Bronchus fibroblast of lung (primary cell): ENCODE measurements at places on chromosomes 7 and 10. TPM values are rescaled to one million over a fixed set of nuclear protein-coding genes. Genes with fewer than 3 reads are reported as not detected.

Gene INHBA
- total RNA-seq = 4.9 TPM in 2 replicates

Gene HOXA6
- total RNA-seq = 3.0 and 3.9 TPM in 2 replicates

Gene HTR7
- 2.1 and 2.7 TPM in 2 replicates for total RNA-seq

Gene KCND2
- total RNA-seq = under 0.01 and 0.17 TPM in 2 replicates

Gene LRRC18
- total RNA-seq = 0.15 TPM in 1 of 2 replicates, not detected in the other

Gene GPR85
- total RNA-seq = 4.6 and 5.2 TPM in 2 replicates

Gene TPK1
- 2.7 TPM in 2 replicates for total RNA-seq

Gene MOGAT3
- total RNA-seq = not detected in 2 replicates

Gene EGR2
- not detected in 2 replicates for total RNA-seq

Gene RARRES2
- total RNA-seq = 9.5 and 11.9 TPM in 2 replicates

Gene GOLGA7B
- under 0.01 TPM in 1 of 2 replicates, not detected in the other for total RNA-seq

Gene TNKS2
- total RNA-seq = 17.7 and 17.8 TPM in 2 replicates

Gene GIMAP1
- not detected in 2 replicates for total RNA-seq

Gene RPEL1
- under 0.01 TPM in 1 of 2 replicates, not detected in the other for total RNA-seq

Gene GARIN1A
- total RNA-seq = 0.34 and 0.45 TPM in 2 replicates

Gene ACBD7
- 3.4 and 3.9 TPM in 2 replicates for total RNA-seq

Gene FGFBP3
- total RNA-seq = 1.3 and 2.2 TPM in 2 replicates

Gene PDZD7
- total RNA-seq = 0.84 and 1.0 TPM in 2 replicates

Gene ADRB1
- total RNA-seq = under 0.01 and 0.17 TPM in 2 replicates

Gene FAM24A
- total RNA-seq = not detected in 2 replicates

Gene OR2A42
- not detected in 2 replicates for total RNA-seq

Gene NUTM2E
- total RNA-seq = not detected in 2 replicates

Gene OPN1SW
- not detected in 2 replicates for total RNA-seq

Gene GIMAP7
- total RNA-seq = not detected in 2 replicates

Gene SNX8
- 21.5 and 36.6 TPM in 2 replicates for total RNA-seq

Gene PDSS1
- total RNA-seq = 9.6 and 10.1 TPM in 2 replicates

Gene LOXL4
- total RNA-seq = 10.0 and 12.4 TPM in 2 replicates

Gene TDRD1
- not detected in 2 replicates for total RNA-seq

Gene SMIM30
- total RNA-seq = 71.8 and 73.6 TPM in 2 replicates

Gene MBLAC1
- 3.0 and 3.9 TPM in 2 replicates for total RNA-seq

Gene LBX1
- under 0.01 TPM in 1 of 2 replicates, not detected in the other for total RNA-seq

Gene PI4K2A
- 22.2 and 22.3 TPM in 2 replicates for total RNA-seq

Gene SFMBT2
- 1.6 and 1.7 TPM in 2 replicates for total RNA-seq

Gene ACTL6B
- total RNA-seq = not detected in 2 replicates

Gene C10orf71
- total RNA-seq = not detected in 2 replicates

Gene FKBP9
- total RNA-seq = 122 and 127 TPM in 2 replicates

Gene KMT2E
- total RNA-seq = 24.0 and 25.1 TPM in 2 replicates

Gene PRPS1L1
- total RNA-seq = not detected in 2 replicates

Gene ANKRD30A
- not detected in 2 replicates for total RNA-seq
